ENCODE measurements at places on chromosomes 4 and X.

- no peak for DNase-seq
Measured at GRCh38 chr4:148735432-148736155, 293.4 kb upstream of the NR3C2 start.

DNA sequence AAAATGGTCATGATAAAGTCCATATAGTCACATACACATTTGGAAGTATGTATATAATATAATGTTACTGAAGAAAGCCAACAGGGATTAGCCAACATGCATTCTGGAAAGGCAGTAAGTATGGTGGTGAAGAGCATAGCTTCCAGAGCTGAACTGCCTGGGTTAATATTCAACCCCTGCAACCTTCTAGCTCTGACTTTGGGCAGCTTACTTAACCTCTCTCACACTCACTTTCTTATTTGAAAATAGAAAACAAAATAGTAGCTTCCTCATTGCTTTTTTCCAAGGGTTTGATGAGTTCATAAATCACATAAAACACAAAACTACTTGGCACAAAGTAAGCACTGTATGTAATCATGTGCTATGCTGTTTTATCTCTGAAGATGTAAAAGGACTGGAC is 216.4 kb downstream of the CHIC2 start:
- no peak for DNase-seq

- no peak for DNase-seq
Measured at GRCh38 chr4:108314900-108315589, 146.3 kb upstream of the LEF1 start.

- no peak for DNase-seq
Measured at GRCh38 chrX:153771415-153772315, 7.6 kb downstream of the PLXNB3 start.

DNA sequence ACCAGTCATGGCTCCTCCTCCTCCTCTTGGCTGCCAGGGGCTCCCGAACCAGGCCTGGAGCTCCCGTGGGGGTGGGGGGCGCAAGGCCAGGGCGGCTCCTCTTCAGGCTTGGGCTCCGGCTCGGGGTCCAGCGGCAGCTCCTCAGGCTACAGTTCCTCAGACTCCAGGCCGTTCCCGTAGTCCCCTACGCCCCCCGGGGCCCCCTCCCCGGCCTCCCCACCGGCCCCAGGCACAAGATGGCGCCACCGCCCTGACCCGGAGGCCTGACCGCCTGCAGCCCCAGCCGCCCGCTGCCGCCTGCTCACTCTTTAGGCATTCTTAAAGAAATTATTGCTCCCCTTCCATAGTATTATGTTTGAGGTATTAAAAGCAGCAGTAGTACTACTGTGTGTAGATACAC is 54.5 kb downstream of the TAF1 start:
- DNase-seq: no peak

- DNase-seq: no peak
Measured at GRCh38 chr4:41725254-41725653, 23.3 kb downstream of the PHOX2B start.

DNA sequence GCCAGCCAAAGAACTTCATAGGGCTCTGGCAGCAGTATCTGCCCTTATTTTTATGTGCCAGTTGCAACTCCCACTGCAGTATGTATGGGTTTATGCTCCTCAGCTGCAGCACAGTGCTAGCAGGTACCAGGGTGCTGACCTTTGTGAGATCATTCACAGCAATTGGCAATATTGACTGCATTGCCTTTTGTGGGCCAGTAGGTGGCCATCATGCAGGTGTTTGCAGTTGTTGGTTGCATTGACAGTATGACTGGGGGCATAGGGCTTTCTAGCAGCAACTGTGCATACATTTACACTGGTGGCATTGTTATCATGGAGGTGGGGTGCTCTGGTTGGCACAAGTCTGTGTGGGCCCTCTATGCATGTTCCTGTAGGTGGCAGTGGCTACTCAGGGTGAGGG is 42.5 kb downstream of the FAAH2 start:
- no peak for DNase-seq

- DNase-seq: no peak
Measured at GRCh38 chr4:84338367-84338766, 160.7 kb downstream of the NKX6-1 start.

DNA sequence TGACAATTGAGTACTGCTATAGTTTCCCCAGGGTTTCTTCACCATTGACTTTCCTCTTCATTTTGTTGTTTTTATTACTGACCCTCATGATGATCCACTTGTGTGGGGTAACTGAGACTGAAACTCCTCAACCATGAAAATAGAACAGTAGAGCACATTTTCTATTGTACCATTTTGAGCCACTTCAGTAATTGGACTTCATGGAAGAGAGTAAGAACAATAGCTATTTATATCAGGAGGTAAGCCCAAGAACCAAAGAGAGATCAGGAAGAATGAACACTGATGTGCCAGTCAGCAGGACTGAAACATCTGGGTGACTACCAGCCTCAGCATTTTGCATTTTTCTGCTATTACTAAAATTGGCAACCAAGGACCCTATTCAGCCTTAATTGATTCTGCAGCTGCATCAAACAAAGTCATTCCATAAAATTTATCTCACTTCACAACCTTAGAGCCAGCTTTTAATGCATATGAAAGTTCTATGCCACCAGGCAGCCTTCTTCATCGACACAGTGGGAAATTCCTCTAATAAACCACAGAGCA is 151.4 kb downstream of the BANK1 start:
- DNase-seq: no peak

GRCh38 chrX:36462142-36462541 is 542.6 kb downstream of the CFAP47 start:
- no peak for DNase-seq

- peak; percentile 51 for DNase-seq
Measured at GRCh38 chrX:3815896-3816664, 102.6 kb upstream of the PRKX start.

DNA sequence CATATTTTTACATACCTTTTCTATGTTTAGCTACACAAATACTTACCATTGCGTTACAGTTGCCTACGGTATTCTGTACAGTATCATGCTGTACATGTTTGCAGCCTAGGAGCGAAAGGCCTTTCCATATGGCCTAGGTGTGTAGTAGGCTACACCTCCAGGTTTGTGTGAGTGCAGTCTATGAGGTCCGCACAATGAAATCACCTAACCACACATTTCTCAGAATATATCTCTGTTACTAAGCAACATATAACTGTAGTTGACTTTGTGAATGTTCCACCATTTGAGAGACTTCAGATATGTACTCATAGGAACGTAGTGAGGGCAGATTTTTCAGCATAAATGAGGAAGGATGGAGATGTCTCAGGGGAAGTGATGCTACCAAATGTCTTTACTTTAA is 62.6 kb downstream of the WWC2 start:
- no peak for DNase-seq

- no peak for DNase-seq
Measured at GRCh38 chrX:153685156-153685536, 2.6 kb upstream of the SLC6A8 start.

GRCh38 chrX:69062493-69062892 is 102.8 kb downstream of the PJA1 start:
- DNase-seq: no peak

DNA sequence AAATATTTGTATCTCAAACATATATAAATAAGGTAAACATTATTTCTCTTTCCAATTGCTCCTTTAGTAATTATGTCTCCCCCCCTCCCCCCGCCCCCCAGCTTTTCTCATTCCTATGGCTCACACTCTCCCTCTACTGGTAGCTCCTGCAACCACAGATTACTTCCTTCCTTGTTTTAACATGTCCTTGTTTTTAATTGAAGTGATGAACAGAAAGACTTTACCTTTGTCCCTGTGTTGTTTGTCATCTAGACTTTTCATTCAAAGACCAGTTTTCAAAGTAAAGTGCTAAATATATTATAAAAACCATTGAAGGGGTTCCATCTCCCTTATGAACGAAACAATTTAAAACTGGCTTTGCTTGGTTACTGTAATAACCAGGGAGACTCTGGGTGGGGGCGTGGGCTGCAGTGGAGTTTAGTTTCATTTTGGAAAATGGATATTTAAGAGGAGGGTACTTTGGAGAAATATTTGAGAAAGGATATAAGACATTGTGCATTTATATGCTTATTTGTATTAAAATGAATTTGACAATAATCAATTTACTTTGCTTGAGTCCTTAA is 352.9 kb downstream of the RAPGEF2 start:
- DNase-seq: peak; percentile 2

DNA sequence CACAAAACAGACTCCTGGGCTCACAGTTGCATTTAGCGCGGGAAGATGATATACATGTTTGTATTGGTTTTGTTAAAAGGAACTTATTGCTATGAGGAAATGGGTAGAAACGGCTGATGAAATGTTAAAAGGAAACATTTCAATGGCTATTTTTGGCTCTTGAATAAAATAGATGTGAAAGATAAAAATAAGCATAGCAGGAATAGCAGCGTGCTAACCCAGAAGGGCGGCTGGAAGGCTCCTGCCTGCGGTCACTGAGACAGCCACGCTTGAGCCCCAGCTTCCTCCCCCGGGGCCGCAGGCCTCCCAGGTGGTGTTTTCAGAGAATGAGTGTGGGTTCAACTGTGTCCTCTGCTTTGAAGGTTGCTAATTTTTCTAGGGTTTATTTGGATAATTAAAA is 35.0 kb upstream of the CLCN4 start:
- DNase-seq: peak; percentile 79

GRCh38 chrX:8879750-8880149 is 78.6 kb upstream of the FAM9A start:
- peak; percentile 22 for DNase-seq

GRCh38 chrX:137547291-137547690 is 18.6 kb upstream of the ZIC3 start:
- no peak for DNase-seq

DNA sequence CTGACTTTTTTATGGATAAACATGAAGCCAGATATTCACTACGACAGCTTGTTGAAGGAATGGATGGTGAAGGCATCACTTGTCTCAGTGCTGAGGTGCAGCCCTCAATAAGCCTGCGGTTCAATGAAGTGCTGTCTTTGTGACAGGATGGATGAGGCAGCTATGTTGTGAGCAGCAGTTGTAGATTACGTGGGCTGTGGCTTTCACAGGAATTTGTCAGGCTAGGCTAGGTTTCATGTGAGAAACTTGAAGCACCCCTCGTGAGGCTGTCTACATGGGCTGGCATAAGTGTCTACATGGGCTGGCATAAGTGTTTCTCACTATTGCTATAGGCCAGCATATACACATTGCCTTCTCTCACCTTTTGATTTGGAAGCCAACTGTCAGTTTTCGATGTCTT is 1050.0 kb downstream of the ADGRL3 start:
- no peak for DNase-seq

- no peak for DNase-seq
Measured at GRCh38 chrX:96763608-96764007, 79.0 kb downstream of the DIAPH2 start.

DNA sequence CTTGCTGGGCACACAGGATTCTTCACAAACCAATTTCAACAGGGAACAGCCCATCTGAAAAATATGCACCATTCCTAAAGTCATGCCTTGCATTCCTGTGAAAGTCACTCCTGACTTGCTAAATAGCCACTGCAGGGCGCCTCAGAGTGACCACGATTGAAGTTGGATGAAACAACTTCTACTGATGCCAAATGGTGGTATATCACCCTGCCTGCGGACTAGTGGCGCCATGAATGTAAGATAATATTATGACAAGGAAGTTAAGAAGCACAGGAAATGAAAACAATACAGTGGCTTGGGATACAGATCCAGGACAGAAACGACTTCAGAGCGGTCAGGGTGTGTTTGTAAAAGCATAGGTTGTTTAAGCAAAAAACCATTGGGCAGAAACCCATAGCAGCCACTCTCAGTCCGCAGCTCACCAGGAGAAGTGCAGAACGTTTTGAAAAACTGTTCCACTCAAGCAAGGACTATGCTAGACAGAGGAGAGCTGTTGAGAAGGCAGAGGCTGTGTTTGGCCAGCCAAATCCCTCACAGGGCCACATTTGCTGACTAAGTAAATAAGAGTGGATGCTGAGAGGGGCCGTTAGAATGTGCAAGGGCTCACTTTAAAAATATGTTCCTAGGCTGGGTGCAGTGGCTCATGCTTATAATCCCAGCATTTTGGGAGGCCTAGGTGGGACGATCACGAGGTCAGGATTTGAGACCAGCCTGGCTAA is 250.4 kb downstream of the PTTG2 start:
- DNase-seq: no peak

- DNase-seq: no peak
Measured at GRCh38 chr4:3197366-3198105, 51.4 kb upstream of the MSANTD1 start.

DNA sequence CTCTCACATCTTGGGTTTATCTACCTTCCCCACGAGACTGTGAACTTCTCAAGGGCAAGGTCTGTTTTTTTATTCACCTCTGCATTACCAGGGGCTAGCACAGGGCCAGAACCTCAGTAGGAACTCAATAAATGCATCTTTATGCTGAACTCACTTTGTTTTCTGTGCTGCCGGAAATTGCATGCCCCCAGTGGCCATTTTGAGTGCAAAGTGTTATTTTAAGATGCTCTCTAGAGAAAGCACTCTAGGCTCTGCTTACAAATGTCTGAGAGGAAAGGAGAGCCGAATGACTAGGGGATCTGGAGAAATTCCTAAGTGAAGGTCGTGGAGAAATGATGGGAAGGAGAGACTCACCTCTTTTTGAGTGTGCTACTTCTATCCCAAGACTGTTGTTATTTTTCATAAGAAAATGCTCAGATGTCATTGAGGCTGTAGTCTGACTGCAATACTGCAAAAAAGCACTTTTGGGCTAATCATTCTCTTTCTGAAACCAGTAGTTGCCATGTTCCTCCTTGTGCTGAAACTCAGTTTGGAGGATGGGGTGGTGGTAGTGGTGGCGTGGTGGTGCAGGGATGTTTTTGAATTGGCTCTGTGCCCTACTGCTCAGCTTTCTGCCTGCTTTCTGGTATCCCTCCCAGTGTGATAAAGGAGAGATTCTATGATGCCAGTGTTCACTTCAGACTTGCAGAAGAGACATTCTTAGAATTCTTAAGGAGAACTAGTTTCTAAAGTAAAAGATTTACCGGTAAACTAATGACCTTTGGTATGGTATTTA is 41.3 kb downstream of the DOCK11 start:
- DNase-seq: peak; percentile 64

- DNase-seq: no peak
Measured at GRCh38 chr4:168864821-168865541, 145.1 kb downstream of the CBR4 start.

DNA sequence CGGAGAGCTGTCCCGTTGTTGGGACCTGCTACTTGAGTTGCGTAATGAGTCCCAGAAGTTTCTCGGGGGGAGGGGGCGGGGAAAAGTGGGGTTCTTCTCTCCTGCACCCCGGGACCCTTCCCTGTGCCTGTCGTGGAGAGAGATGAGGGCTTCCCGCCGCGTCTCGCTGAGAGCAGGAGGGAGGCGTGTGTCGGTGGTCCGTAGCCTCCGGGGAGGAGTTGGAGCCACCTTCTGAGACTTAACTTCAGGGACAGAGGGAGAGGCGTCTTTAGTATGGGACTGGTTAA is 698 bp downstream of the AFF1 start:
- DNase-seq: no peak

DNA sequence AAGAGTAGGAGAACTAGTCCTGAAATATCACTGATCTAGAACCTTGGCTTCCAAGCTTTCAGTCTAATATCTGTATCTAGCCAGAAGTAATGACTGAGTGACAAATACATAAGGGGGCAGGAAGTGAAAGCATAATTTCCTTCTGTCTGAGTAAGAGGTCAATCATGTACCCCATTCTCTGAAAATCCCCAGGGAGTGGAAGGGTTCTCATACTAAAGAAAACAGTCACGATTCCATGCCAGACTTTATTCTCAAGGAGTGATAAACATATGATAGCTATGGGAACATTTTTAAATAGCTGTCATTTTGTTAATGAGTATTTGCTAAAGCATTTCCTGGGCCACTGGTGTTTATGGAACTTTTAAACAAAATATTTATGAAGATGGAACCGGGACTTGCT is 308.5 kb downstream of the ARHGAP24 start:
- peak; percentile 32 for DNase-seq

Data from B cell (primary cell).